ENCODE measurements at places on chromosomes 5 and 9.

DNA sequence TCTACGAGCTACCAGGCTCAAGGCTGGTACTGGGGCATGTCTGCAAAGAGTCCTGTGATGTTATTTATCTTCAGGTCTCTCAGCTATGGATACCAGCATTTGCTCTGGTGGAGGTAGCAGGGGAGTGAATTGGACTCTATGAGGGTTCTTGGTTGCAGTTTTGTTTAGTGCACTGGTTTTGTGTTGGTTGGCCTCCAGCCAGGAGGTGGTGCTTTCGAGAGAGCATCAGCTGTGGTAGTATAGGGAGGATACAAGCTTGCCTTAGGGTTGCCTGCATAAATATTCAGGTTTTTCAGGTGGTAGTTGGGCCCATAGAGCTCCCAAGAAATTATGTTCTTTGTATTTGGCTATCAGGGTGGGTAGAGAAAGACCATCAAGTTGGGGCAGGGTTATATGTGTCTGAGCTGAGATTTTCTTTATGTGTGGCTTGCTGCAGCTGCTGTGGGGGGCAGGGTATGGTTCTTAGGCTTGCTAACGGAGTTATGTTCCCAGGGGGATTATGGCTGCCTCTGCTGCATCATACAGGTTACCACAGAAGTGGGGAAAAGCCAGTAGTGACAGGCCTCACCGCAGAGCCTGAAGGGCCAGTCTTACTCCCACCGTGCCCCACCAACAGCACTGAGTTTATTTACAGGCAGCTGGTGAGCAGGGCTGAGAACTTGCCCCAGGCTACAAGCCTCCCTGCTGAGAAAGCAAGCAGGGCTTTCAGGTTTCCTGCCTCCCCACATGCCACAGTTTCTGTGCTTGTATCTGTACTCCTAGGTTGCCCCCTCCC lies 9.7 kb upstream of the RIOK2 start:
- DNase-seq: no peak

- no peak for DNase-seq
Observed at GRCh38 chr5:180068519-180069090, 3.0 kb downstream of the RNF130 start.

DNA sequence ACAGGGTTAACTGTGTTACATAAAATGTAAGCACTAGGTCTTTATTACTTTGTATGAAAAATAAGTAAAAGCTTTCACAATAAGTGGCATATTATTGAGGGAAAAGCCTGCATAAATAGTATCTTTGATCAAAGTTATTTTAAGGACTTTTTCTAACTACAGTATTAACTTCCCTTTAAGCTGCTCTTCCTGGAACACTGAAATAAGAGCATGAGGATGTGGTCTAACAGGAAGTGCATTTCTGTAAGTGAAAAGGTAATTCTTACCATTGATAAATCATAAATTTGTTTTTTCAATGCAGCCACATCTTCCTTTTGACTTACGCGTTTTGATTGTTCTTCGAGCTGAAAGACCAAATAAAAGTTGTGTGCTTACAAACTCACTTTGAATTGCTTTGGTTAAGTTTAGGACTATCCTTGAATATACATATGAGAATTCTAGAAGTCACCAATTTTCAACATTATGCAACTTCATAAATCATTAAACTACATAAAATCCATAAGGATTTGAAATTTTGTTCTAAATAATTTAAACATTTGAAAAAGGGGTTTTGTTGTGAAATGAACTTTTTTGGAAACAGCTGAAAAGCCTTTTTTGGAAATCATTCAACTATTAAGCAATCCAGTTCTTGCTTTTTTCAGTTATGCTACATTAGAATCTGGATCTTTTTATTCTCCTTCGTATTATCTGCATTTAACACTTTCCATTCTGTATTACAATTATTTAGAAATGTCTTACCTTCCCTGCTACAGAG lies 50.6 kb downstream of the RASEF start:
- no peak for DNase-seq

DNA sequence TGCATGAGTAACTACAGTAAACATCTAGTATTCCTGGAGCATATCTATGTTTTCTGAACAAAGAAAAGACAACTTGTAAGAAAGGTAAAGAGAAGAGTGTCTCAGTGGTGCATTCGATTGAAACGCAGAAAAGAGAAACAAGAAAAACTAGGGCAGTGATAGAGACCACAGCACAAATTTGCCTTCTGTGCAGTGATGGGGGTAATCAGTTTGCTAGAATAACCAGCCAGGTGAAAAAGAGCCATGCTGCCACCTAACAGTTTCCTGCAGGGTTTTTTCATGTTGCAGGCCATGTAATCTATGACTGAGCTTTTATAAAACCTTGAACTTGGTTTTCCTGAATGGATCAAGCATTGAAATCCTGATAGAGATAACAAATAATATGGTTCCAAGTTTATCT lies 198.4 kb upstream of the MEF2C start:
- no peak for DNase-seq

GRCh38 chr9:35538361-35539234 lies 48.7 kb downstream of the RUSC2 start:
- no peak for DNase-seq

DNA sequence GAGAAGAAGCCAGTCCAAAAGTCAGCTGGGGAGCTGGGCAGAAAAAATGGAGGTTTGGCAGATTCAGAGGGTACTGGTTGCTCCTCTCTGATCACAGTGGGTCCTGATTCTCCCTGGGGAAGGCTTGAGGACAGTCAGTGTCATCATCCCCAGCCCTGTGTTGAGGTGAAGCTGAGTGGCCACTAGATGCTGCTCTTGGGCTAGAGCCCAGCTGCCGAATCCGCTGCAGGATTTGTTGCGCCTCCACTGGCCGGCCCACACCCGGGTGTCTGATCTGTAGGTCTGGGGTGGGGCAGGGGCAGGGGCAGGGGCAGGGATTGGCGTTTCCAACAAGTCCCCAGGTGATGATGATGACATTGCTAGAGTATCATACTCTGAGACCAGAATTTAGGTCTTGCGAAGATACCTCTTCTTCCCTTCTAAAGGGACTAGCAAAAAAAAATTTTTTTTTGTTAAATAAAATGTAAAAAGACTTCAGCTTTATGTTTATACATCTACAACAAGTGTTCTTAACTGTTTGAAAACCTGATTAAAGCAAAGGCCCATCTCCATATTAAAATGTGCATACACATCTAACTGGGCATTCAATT lies 106.8 kb downstream of the PDE6A start:
- DNase-seq: no peak

GRCh38 chr9:122468735-122469134 lies 9.0 kb downstream of the OR1J1 start:
- DNase-seq: no peak

DNA sequence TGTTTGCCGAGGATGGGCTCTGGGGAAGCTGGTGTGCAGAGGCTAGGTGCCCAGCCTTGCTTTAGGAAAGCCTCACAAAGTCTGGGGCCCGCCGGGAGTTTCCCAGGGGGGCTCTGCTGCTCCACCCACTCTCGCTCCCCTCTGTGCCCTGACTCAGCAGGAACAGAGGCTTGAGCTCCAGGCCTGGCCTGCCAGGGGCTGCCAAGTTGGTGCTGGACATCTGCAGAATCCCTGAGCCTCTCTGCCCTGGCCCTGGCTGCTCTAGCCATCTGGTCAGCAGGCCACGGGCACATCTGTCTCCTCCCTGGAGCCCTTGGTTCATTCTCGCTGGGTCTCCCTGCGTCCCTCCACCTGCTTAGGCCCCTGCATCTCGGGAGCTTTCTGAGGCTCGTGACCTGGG lies 647 bp upstream of the ADAMTSL2 start:
- DNase-seq: no peak

- DNase-seq: no peak
Observed at GRCh38 chr5:65133477-65134110, 348.1 kb downstream of the ADAMTS6 start.

- no peak for DNase-seq
Observed at GRCh38 chr5:158170534-158170933, 311.6 kb upstream of the CLINT1 start.

GRCh38 chr9:33388110-33388994 lies 14.0 kb downstream of the AQP7 start:
- DNase-seq: no peak

DNA sequence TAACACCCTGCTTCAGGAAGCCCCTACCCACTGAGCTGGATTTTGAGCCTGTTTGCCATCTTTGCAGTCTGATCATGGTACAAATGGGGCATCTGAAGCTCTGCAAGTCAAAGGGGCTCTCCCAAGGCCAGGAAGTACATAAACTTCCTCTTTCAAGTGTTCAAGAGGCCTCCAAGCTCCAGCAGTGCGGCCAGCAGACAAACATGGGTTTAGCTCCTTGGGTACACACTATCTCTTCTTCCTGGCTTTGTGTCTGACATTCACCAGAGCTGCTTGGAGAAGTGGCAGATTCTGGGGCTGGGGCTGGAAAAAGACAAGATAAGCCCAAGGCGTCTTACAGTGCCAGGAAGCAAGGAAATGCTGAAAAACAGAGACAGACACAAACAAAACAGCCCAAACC lies 34.1 kb downstream of the LAMC3 start:
- no peak for DNase-seq

- no peak for DNase-seq
Observed at GRCh38 chr9:90365666-90366065, 277.0 kb downstream of the DIRAS2 start.

DNA sequence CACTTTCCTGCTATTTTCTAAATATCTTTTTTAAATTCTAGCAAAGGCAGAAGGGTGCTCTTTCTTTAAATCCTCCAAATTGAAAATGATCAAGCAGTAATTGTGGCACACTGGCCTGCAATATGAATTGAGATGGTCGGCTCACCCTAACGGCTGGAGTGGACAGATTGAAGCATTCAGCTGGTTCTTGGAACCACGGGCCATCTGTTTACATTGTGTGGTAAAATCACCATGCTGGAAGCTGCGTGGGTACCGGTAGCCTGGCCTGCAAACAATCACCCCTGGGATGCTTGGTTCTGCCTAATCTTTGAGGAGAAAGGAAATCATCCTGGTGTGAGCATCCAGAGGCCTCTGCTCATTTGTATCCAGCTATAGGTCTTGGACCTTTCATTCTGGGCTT lies 289.3 kb downstream of the ZNF608 start:
- no peak for DNase-seq

GRCh38 chr5:126514131-126514557 lies 80.9 kb downstream of the ALDH7A1 start:
- DNase-seq: no peak

- no peak for DNase-seq
Observed at GRCh38 chr5:163360656-163361055, 76.7 kb upstream of the CCNG1 start.

DNA sequence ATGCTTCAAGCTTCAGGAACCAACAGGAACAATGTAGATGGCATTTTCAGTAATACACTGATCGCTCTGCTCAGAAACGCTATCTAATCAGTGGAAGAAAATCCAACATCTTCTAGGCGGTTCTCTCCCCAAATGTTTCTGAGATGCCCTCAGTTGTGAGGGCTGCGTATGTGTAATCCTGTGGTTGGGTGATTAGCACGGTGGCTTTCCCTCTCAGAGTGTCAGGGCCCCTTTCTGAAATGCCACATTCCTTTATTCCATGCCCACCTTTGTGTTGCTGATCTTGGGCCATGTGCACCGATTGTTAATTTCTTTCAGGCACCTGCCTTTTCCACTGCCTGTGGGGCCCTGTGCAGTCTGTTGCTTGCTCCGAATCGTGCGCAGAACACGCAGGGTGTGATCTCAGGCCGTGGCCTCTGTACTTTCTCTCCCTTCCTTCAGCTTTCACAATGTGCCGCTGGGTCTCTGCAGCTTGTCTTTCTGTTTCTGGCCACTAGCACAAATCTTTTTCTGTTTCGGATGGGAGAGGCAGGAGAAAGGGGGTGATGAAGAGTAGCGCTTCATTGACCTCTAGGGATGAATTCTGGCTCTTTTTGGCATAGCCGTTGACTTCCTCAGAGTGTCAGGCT lies 324.0 kb downstream of the PARP8 start:
- no peak for DNase-seq

- no peak for DNase-seq
Observed at GRCh38 chr9:111628411-111628810, 2.7 kb upstream of the DNAJC25 start.

DNA sequence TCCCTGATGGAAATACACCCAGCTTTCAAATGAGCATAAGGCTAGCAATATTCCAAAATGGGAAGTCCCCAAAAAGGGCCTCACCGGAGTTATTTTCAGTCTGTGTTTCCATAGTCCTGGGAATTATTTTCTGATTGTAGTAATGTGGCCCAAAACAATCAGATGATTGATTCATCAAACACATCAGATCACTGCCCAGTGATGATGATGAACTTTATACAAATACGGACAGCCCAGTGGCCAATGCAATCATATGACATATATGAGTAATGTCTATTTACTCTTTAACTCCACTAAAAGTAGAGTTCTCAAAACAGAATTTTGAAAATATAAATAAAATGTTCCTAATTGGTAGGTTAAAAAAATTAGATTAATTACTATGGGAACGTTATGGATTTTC lies 467.8 kb downstream of the ZNF608 start:
- DNase-seq: no peak

- DNase-seq: no peak
Observed at GRCh38 chr5:181161534-181162175, 14.3 kb downstream of the OR2V2 start.

DNA sequence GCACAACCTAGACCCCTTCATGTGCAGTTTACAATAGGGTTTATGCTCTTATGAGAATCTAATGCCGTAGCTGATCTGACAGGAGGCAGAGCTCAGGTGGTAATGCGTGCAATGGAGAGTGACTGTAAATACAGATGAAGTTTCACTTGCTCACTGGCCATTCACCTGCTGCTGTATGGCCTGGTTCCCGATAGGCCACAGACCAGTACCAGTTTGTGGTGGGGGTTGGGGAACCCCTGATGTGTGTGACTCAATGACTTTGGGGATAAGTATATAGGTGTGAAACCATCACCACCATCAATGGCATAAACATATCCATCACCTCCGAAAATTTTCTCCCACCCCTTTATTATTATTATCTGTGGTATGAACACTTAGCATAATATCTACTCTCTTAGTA lies 42.1 kb downstream of the TLR4 start:
- no peak for DNase-seq

- DNase-seq: no peak
Observed at GRCh38 chr5:84287951-84288350, 96.7 kb downstream of the EDIL3 start.

DNA sequence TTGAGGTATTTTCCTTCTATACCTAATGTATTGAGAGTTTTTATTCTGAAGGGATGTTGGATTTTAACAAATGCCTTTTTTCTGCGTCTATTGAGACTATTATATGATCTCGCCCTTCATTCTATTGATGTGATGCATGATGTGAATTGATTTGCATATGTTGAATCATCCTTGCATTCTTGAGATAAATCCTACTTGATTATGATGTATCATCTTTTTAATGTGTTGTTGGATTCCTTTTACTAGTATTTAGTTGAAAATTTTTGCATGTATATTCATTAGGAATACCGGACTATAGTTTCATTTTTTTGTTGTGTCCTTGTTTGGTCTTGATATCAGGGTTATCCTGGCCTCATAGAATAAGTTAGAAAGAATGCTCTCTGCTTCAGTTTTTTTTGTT lies 169.7 kb downstream of the NPR3 start:
- no peak for DNase-seq
